ENCODE measurements at places on chromosomes 5 and 9.

- peak; percentile 90 for DNase-seq
These were observed 36.0 kb upstream of the BARHL1 start for GRCh38 chr9:132546148-132547051.

DNA sequence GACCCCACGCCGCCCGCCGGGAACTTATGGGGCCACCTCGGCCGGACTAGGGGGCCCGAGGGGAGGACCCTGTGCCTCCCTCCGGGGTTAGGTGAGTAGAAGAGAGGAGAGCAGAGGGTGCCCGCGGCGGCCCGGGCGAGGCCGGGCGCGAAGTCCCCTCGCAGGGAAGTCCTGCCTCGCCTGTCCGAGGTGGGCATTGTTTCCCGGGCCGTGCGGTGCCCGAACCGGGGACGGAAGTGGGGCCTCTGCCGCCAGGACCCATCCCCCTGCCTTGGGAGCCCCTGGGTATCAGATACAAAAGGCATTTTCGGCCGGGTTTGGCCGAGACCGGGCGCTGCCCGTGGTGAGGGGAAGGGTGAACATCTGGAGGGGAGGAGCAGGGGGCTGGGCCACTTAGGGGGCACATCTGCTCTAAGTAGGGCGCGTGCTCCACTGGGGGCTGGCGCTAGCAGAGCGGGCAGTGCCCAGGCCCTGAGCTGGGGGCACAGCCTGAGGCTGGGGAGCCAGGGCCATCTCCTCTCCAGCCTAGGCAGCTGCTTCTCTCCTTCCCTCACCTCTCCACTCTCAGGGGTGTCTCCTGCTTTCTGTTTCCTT is 48.2 kb downstream of the DAB2IP start:
- no peak for DNase-seq

DNA sequence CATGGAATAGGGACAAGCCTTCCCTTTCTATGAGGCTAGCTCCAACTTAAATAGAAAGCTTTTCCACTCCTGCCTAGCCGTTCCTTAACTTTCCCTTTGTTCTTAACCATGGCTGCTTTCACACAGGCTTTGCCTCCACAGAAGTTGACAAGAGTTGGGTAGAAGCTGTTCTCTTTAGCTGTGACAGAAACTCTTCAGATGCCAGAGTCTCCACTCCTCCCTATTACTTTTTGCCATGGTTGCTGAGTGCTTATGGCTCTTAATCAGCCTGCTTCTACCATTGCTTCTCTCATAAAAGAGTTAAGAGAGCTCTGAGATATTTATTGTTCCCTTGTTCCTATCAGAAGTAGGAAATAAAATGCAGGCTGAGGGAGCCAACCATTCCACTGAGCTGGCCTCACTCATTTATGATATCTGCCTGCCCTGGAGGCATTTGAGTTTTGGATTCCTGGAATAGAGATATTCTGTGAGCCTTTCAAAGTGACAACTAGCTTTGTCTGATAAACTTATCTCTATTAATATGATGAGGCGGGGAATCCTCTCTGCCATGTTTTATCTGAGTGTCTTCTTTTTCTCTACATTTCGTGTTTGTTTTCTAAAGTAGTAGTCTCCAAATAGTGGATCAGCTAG is 162.6 kb downstream of the DMAC1 start:
- no peak for DNase-seq

GRCh38 chr9:341634-342421 is 127.2 kb downstream of the DOCK8 start:
- DNase-seq = no peak

- no peak for DNase-seq
These were observed 177.9 kb downstream of the MACROH2A1 start for GRCh38 chr5:135221187-135221473.

GRCh38 chr5:10726913-10727517 is 34.0 kb downstream of the DAP start:
- no peak for DNase-seq

DNA sequence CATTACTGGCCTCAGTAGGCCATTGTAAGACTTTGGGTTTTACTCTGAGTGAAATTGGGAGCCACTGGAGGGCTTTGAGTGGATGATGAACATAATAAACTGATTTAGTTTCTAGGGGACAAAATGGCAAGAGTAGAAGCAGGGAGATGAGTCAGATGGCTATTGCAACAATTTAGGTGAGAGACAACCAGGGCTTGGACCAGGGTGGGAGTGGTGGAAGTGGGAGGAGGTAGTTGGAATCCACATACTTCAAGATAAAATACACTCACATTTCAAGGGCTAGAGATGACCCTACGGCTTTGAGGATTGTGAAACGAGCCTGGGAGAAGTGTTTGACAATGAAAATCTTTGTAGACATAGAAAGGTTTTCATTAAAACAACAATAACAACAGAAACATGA is 136.3 kb downstream of the ACTBL2 start:
- no peak for DNase-seq

DNA sequence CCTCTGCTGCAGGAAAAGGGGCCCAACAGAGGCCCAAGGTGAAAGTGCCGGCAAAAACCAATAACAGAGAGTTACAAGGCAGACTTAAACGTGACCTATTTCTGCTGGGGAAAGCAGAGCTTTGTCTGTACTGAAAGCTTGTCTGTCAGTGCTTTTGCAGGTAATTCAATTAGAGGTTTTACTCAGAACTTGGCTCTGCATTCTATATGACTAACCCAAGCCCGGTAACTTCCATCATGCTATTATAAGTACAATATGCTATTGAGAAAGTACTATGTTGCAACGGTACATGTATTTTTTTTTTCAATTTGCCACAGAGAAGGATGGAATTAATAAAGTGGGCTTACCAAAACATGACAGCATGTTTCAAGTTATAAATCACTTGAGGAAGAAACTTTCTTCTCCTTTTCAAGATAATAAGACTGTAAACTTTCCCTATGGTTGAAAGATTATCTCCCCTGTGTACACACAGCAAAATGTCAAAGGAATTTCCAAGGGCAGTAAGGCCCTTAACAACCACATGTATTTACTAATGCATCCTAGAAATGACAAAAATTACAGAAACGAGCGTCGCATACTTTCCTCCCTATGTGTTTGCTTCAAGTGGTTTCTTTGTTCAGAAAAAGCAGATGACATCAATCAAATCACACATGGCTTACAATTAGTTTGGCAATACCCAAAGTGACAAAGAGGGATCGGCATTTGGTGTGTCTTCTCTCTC is 282.4 kb downstream of the EFNA5 start:
- no peak for DNase-seq

- DNase-seq = no peak
These were observed 23.1 kb upstream of the ERCC6L2 start for GRCh38 chr9:95852059-95853032.

DNA sequence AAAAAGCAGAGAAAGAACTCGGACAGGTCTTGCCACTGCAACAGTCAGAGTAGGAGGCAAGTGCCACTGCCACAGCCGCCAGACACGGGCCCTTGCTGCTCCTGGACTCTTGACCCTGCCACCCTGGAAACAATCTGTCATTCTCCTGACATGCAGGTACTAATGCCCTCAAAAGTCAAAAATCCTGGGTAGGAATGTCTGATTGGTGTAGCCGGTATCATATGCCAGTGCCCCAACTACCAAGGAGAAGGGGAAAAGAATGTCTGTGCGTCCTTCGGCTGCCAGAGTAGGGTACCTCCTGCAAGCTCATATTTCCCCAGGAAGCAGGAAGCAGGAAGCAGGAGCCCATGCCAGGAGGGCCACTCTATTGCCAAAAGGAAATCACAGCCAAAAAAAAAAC is 30.5 kb upstream of the F2RL1 start:
- DNase-seq = no peak

DNA sequence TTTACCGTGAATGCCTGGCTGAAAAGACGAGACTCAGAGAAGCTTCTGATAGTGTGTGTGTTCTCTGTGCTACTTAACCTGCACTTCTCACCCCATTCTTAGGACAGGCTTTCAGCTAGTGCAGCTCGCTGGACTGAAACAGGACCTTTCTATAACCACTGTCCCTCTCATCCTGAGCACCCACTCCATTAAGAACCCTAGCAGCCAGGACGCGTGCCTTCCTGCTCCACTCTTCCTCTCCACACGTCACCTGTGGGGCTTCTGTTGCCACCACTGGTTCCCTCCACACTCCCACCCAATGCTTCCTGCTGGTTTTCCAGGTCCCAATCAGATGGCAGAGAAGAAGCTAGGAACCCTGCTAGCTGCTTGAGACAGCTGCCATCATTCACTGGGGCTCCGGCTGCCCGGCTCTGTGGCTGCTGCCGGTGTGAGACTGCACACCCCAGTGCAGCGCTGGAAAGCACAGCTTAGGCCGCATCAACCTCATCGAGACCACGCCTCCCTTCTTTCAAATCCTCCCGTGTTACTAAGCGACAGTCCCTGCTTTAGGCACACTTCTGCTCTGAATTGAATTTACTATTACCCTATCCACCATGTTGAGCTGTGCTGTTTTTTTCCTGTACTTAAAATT is 44.0 kb downstream of the RNF130 start:
- DNase-seq = no peak

DNA sequence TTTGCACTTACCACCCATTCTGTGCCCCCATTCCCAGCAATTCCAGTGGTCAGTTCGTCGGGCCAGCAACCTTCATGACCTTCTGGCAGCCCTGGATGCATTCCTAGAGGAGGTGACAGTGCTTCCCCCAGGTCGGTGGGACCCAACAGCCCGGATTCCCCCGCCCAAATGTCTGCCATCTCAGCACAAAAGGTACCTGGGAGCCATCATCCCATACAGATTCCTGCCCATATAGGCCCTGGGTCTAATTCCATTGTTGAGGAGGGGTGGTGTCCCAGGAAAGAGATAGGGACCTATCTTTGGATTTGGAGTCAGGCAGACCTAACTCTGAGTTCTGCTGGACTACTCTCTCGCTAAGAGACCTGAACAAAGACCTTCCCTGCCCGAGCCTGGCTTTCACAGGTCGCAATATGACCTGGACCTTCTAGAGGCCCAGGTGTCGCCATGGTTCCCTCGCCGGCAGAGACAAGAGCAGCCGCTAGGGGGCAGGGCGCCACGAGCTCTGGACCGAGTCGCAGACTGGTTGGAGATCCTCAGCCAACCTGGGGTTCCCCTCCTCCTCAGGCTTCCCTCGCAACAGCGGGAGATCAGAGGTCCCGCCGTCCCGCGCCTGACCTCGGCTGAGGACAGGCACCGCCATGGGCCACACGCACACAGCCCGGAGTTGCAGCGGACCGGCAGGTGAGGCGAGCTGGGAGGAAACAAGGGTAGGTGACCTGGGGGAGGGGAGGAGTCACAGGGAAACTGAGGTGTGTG is 3.1 kb downstream of the SLC4A9 start:
- DNase-seq = no peak

DNA sequence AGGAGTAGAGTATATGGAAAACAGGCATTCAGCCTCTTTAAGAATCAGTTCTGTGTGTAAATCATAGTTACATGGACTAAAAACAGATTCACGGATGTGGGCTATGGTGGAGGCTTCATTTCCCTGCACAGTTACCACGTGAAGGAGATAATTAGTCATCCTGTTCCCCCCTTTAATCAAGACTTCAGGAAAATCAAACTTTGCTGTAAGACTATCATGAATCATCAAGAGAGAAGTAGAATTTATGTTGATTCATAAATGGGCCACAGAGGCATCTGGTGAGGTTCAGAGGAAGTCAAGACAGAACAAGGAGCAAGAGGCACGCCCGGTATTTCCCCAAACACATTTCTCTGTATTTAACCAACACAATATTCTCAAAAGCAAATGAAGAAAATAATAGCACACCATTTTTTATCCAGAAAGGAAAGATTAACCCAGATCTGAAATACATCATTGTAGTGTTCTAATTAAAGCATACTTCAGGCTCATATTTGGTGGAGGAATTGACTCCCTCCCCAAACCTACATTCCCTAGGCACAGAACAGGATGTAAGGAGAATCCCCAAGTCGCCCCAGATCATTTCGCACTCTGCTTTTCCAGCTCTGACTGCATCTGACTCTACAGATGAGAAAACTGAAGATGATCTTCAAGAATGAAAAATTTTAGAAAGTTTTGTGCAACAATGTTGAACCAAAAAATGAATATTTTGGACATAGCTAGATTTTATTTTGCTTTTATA is 175.8 kb upstream of the GAS1 start:
- no peak for DNase-seq

DNA sequence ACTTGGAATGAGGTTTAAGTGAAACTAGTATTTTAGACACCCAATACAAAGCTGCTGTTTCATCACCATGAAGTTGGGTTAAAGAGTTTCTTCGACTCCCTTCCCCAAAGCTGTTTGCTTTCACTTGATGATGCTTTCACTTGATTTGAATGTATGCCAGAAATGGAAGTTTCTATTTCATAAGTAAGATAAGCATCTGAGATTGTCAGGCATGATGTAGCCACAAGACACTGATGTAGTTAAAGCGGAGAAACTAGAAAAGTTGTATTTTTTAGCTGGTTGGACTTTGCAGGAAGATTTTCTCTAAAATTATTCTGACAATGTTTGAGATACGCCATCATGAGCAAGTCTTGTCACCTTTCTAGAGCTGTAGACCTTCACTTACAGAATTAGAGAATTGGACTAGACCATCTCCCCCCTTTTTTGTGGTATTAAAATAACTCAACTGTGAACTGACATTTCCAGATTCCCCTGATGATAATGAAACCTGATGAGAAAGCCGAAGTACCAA is 20.0 kb downstream of the MOCS2 start:
- no peak for DNase-seq

GRCh38 chr5:178590924-178591423 is 781 bp upstream of the COL23A1 start:
- no peak for DNase-seq

- DNase-seq = no peak
These were observed 92.3 kb upstream of the COL5A1 start for GRCh38 chr9:134549336-134549735.

- DNase-seq = no peak
These were observed 217.5 kb upstream of the TNC start for GRCh38 chr9:115335439-115335838.

DNA sequence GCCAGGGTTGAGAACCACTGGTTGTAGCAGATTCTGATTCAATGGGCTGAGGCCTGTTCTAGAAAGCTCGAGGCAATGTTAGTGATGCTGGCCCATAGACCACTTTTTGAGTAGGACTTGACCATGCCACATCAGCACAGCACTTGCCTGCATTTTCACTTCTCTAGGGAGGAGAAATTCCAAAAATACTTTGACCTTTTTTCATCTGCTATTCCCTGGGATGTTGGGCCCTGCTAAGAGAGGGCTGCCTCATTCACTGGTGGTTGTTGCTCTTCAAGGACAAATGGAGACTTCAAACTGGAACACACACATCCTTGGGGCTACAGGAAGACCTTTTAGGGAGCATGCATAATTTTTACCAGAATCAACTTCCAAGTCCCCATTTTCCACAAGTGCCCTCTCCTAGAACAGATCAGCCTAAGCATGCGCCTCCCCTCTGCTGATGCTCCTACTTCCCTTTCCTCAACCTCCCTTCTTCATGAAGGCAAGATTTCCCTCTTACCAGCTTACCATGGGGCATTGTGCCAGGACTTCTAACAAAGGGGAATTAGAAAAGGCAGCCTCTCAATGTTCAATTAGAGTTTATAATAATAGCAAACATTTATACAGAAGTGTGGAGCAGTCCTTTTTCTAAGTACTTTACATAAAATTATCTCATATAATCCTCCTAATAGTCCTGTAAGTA is 12.7 kb upstream of the TGFBI start:
- DNase-seq = no peak

- DNase-seq = no peak
These were observed 375 bp downstream of the NOP16 start for GRCh38 chr5:176388003-176388443.
